ENCODE measurements at places on chromosomes 2 and 18.

DNA sequence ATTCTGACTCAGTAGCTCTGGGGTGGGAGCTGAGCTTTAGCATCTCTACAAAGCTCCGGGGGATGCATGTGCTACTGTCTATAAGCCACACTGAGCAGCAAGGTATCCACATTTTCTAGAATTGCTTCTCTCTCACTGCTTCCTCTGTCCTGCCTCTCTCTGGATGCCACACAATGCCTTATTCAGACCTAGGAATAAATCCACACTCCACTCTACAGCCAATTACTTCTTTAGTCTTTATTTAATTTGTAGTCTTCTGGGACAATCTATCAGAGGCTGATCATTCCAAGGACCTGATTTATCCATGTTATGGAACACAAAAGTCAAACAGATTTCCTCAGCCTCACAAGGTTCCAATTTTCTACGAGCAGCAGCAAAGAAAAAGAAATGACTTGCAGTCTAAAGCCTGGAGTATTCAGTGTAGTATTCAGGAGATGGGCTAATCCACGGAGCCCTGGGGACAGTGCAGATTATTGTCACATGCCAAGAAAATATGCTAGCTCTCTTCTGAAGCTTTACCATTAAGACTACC, 4.4 kb downstream of the BCL2 start:
- no peak for DNase-seq

DNA sequence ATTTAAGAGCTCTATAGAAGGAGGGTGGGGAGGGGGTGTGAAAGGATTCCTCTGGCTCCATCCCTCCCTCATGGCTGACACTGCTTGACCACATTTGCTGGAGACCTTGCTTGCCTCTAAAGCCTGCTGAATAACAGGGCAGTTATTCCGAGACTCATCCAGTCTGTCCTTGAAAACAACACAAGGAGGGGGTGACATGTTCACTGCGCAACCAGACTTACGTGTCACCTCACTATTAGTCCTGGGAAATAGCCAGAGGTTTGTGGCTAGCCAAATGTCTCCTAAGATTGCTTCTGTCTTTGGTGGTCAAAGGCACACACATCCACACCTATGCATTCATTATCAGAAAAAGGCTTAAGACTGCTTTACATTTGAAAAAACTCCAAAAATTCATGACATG, 256.2 kb upstream of the SKOR2 start:
- no peak for DNase-seq

GRCh38 chr2:138853296-138853695, 73.1 kb upstream of the NXPH2 start:
- DNase-seq: no peak

DNA sequence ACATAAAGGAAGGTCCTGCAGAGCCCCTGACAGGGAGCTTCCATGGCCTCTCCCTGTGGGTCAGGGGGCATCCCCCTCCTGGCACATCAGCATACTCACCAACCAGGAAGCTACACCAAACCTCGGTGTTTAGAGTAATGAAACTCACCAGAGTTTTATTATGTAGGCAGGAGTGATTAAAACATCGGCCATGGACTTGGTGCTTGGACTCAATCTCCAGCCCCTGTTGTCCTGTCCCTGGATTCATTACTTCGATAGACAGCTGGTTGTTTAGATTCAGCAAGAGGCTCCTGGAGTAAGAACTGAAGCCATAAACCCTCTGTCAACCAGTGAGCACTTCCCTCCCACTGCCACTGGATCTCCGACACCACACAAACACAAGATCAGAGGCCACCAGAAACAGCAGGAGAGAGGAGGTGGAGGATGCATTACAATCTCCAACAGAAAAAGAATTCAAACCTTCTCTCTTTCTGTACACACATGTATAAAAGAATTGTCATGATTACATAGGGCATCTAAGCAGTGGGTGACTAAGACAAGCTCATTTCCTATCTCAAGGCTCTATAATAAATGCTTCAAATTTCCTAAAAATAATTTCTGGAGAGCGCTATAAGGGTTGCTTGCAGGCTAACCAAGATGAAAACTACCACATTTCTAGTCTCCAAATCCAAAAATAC, 27.2 kb downstream of the TBC1D8 start:
- no peak for DNase-seq

DNA sequence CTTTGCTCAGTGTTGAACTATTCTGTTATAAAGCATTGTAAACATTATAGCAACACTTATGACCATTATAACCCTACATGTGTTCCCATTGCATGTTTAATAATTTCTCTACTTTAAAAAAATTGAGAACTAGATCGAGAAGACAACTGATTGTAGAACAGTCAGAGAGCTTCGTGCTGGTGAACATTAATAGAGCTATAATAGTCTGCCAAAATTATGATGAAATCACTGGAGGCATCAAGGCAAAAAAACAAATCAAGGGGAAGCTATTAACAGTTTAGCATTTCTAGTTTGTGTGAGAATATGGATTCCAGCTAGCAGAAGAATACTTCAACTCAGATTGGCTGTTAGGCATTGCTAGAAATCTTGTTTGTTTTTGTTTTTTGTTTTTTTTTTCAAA, 284.2 kb downstream of the CAMKMT start:
- no peak for DNase-seq

GRCh38 chr2:38021589-38021988, 54.4 kb downstream of the CYP1B1 start:
- DNase-seq: no peak

- no peak for DNase-seq
Measured at GRCh38 chr18:42980426-42980825, 135.1 kb downstream of the RIT2 start.

DNA sequence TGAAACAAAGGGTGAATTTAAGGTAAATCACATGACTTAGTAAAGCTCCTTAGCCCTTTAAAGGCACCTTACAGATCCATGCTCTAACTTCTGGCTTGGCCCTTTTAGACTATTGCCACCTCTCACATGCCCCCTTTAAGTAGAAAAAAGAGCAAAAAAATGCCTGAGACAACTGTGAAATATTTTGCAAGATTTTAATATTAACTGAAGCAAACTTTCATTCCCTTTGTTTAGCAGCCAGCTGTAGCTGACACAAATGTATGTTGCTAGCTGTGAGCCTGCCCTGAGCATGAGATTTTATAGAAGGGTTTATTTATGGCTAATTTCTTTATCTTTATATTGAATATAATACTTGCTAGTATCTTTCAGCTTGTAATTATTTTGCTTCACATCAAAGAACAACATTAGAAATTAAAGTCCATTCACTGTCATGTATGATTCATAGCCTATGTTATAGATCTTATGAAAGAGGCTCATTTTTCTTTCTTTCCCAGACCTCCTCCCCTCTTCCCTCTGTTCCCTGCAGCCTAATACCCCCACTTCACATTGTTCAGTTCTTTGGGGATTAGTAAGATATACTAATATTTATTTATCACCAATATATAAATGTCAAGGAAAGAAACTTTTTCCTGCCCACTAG, 637.2 kb upstream of the ZEB2 start:
- no peak for DNase-seq

DNA sequence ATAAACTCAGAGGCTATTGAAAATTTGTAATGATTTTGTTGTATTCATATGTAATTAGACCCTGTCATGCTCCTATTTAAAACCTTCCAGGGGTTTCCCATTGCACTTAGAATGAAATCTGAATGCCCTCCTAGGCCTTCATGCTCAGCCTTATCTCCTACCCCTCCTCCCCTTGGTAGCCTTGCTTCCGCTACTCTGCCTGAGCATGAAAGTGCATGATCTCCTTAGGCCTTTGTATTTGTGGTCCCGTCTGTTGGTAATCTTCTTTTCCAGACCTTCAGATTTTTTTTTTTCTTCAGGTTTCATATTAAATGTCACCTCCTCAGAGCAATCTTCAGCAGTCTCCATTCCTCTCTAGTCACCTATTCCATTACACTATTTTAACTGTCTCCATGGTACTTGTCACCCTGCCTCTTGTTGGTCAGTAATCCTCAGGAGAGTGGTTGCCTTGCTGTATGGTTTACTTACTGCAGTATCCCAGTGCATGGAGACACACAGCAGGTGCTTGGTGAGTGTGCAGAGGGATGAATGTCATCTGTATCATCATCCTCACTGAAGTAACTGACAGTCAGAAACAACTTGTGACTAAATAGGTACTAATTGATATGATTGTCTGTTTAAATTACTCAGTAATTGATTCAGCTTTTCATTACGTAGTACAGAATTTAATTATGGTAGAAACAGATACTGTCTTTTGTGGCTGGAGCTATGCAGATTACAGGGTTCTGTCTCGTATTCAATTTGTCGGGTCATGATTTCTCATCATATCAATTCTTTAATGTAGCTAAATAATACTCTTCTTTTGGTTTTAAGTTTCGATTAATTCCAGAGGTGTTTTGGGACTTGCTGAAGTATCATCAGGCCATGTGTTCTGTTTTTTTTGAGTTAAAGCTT, 63.9 kb downstream of the PHLPP1 start:
- no peak for DNase-seq

DNA sequence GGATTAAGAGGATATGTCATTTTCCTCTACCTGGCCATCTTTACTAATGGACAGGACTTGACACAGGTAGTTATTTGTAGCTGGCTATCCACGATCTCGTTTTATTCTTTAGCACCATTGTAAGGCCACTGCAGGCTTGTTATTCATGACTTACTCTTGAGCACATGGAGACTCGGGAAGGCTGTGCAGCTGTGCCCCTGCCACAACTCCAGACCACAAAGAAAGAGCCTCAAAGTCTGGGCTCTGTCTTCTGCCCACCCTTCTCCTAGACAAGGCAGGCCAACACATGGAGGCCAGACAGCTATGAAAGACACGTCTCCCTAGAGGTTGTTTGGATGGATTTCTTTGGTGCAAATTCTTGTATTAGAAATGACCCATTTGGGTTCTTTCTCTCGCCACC, 133.8 kb downstream of the NAPG start:
- DNase-seq: no peak

DNA sequence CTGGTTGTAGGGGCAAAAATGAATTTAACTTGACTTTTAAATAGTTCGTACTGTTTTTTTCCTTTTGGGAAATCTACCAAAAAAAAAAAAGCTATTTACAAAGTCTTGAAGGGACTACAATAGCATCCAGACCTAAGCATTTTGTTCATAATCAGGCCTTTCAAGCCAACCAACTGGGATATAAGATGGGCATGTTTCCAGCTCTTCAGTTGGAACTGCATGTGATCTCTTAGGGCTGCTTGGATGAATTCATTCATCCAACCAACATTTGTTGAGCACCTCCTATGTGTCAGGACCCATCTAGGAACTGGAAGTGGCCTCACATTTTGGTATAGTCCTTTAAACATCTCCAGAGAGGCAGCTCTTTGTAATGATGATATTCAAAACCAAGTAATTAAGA, 98.6 kb downstream of the AAK1 start:
- DNase-seq: no peak

DNA sequence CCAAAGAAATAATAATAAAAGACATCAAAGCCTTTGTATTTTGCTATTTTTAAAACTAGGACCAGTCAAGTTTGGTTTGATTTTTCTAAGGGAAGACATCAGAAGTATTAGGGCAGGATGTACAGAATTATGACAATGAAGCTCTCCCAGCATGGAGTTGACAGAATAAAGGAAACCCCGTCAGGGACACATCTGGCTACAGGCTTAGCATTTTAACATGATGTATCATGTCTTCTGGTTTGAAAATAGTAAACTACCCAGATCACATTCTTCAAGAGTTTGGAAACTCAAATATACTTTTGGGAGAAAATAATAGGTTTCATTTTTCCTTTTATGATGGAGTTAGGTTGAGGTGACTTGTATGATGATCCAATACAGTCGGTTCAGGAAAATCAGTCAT, 552.0 kb upstream of the CDH2 start:
- no peak for DNase-seq
